ENCODE measurements at places on chromosomes 5 and 9.

DNA sequence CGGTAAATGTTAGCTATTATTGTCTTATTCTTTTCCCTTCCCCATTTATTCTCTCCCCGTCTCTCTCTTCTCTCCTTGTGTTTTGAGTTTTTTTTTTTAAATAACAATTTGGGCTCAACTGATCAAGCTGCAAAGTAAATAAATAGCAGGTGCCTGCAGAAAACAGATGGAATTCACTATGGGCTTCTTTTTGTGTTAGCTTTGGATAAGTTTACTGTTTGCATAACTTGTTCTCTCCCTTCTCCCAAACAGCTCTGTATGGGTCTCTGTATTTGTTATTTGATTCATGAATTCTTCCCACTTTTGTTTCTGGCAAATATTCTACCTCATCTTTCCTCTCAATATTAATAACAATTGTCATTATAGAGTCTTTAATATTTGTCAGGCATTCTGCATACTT lies 111.8 kb upstream of the ASTN2 start:
- DNase-seq, result no peak

- no peak for DNase-seq
Measured at GRCh38 chr9:107637421-107638420, 148.2 kb upstream of the KLF4 start.

DNA sequence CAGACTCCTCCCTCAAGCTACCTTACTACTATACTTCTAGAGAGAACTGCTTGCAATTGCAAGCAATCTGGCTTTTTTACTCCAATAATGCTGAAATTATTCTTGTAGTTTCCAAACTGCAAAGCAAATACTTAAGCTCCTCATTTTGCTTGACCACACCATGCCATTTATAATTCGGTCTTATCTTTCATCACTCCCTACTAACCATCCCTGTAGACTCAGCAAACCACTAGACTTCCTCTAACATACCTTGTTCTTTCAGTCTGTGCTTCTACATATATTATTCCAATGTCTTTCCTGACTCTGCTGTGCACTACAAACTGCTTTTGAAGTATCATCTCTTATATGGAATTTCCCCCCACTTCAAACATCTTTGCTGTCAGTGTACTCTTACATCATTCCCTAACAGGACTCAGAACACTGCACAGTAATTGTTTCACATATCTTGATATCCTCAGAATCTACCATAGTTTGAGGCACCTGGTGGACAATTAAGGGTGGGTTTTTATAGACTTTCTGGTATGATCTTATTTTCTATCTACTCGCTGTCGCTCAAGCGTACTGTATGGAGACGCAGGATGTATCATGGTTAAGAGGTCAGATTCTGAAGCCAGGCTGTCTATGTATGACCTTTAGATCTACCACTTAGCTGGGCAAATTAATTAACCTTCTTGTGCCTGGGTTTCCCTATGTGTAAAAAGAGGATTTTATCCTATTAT lies 2.8 kb downstream of the IL6ST start:
- DNase-seq, result no peak

DNA sequence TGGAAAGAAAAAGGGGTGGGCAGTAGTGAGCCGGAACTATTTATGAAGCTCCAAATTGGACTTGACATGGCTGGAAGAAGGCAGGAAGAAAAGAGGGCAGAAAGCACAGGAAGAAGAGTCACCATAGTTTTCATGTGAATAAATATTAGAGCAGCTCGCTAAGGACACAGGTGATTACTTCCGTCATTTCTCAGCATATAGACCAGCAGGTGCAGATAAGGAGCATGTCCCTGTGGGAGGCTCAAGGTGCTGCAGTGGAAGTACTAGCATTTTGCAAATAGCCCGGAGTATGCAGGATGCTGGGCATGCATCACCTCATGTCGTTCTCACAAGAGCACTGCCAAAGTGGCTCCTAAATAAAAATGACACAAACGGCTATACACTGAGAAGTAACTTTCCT lies 71.3 kb upstream of the HTR4 start:
- no peak for DNase-seq

- no peak for DNase-seq
Measured at GRCh38 chr9:5580650-5581049, 48.3 kb upstream of the RIC1 start.

DNA sequence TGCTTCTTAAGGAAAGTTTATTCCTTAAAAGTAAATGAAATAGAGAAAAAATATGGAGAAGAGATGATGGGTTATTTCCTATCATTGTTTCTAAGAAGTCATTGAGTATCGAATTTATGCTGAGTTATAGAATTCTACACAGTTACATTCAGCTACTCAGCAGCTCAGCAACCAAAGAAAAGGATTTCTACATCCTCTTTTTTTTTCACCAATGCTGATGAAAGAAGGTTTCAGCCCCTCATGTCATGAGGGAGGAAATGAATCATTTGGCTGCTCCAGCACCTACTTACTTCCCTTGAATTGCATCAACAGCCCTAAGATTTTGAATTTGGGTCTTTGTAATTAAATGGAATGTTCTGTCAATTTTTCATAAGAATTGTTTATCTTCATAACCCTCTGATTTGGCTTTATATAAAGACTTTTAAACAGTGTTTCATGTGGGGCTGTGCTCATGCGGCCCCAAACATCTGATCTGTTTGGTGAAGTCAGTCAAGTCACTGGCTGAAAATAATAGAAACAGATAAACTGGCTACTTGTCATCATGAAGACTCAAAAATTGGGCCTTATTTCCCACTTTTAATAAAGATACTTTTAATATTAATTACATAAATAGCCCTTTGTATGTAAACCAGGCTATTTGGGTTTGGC lies 18.5 kb upstream of the SNX2 start:
- DNase-seq, result no peak

DNA sequence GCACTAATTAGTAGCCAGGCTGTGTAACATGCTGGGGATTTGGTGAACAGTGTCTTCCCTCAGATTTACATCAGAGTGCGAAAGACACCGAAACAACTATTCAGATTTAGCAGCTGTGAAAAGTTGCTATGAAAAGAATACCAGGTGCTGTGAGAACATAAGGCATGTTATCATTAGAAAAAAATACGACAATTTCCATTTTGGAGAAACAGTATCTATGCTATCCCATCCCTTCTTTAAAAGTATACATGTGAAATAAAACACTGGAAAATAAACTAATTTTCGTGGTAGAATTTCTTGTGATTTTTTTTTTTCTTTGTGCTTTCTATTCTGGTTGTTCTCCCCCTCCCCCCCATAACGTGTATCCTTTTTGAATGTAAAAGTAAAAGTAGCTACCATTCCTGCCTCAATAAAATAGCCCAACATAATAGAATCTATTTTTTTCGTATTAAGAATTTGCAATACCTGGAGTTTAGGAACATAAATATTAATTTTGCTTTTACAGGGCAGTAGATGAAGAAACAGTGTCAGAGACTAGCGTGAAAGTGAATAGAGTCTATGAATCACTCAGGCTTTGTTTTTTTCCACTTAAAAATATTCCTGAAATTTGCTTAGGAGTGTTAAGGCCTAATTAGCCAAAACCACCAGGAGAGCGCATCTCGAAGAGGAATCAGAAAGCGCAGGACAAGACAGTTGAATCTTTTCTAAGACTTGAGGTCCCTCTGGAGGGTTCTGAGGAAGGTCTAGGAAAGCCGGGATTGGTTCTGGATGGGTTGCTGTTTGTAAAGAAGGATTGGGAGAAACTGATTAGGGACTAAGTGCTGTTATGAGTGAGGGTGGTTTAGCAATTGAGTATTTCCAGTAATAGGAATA lies 813 bp upstream of the SLU7 start:
- DNase-seq, result no peak

DNA sequence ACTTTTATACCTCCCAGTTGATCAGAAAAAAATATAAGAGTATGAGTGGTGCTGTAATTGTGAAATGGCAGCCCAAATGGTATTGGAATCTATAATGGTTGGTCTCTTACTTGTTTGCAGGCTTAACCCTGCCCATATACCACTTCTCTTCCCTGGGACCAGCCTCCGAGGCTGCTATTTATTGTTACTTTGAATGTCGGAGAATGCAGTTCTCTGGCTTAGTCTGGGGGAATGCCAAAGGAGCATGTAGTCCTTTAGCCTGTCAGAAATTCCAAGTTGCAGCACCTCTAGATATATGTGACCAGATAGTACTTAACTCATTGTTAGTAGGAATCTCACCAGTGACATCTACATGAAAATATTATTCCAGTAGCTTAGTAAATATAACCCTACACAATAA lies 47.5 kb downstream of the SLC44A1 start:
- no peak for DNase-seq

DNA sequence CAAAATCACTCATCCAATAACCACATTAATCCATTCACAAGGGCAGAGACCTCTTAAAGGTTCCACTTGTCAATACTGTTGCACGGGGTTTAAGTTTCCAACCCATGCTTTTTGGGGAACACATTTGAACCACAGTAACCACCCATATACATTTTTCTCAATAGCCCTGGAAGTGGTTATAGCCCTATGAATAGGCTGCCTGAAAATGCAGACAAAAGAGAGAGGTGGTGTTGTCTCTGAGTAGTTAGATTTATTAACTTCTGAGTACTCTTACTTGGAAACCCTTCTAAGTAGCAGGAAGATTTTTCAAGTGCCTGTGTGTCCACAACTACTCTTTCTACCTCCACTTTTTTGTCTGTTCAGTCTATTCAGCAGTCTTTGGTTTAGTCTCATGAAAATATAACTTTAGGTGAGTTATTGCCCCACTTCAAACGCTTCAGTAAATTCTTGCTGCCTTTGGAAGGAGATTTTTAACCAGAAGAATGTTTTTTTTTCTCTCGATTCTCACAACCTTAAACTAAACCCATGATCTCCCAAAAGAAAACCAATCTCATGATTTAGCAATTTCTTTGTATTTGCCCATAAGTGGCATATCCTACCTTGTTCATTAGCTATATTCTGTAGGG lies 42.6 kb downstream of the ARHGEF28 start:
- DNase-seq, result no peak

GRCh38 chr5:168207450-168208029 lies 83.9 kb upstream of the WWC1 start:
- no peak for DNase-seq

GRCh38 chr9:114938687-114939575 lies 8.5 kb upstream of the TNFSF8 start:
- DNase-seq, result no peak

DNA sequence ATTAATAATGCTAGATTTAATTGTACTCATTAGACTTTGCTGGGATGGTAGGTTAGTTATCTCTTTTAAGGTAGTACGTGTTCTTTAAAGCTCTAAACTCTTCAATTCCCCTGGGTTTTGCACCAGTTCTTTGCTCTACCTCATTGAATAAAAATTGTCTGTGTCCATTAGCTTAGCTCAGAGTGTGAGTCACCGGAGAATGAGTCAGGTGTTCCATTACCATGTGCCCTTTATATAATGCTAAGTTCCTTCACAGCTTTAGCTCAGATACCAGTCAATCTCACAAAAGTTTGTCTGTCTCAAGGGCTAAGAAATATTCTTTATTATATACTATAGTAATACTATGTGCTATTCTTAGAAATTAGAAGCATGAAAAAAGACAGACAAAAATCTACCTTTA lies 339.4 kb downstream of the PRELID2 start:
- no peak for DNase-seq

DNA sequence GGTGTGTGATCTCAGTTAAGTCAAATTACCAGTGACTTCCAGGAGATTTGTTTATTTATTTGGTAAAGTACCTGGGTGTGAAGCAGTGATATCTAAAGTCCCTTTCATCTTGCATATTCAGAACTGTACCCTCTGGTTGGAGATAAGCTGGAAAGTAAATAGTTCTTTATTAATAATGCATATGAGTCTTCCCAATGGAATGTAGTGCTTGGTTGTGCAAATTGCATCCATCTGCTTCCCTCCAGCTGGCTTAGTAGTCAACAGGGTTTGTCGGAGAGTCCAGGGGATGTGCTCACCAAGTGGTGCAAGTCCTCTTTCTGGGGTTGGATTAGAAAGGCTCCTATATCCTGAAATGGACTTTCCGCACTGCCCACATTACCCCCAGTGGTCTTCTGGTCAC lies 42.0 kb downstream of the TRPM3 start:
- DNase-seq, result no peak

DNA sequence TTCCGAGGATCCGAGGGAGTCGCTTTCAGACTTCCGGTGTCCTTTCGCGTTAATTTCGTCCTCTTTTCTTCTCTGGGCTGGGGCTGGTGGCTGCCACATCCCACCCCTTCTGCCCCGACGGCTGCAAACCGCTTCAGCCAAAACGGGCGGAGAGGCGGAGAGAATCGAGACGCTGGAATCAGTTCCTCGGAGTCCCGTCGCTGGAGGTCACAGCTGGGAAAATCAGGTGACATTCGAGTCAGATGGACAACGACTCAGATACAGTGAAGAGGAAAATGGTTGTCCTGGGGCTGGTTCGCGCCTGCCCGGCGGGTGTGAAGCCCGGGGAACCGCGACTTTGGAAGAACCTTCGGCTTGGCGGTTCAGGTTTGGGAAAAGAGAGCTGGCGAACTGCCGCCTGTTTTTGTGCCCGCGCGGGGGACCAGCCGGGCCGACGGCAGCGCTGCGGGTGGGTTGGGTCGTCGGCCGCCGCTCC lies 8.9 kb upstream of the NKX2-5 start:
- DNase-seq, result no peak

- no peak for DNase-seq
Measured at GRCh38 chr5:123170061-123170460, 81.0 kb downstream of the PRDM6 start.

DNA sequence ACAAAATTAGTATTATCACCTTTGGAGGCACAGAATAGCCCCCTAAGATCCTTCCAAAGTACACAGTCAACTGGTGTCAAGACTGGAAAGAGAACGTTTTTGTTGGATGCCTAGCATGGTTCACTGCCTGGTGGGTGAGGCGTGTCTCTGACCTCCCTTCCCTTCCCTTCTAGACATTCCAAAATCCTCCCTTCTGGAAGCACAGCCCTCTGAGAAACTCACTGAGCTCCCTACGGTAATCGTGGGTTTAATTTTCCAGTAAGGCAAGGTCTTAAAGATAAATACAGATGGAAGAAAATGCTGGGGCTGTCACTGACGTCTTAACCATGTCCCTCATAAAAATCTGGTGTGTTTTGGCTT lies 138.8 kb downstream of the LIFR start:
- no peak for DNase-seq

GRCh38 chr5:159657771-159658170 lies 258.5 kb upstream of the ADRA1B start:
- DNase-seq, result no peak

GRCh38 chr9:34513567-34514214 lies 9.1 kb downstream of the ENHO start:
- no peak for DNase-seq

GRCh38 chr9:38318759-38319495 lies 73.6 kb upstream of the ALDH1B1 start:
- no peak for DNase-seq

- no peak for DNase-seq
Measured at GRCh38 chr9:126531035-126531571, 82.6 kb upstream of the LMX1B start.
